Fibroblast of lung (primary cell): ENCODE measurements at places on chromosomes 4 and X. TPM values are rescaled to one million over a fixed set of nuclear protein-coding genes. Genes with fewer than 3 reads are reported as not detected.

RBM47 gene
- total RNA-seq: 1.8 and 2.3 TPM in 2 replicates

DNA sequence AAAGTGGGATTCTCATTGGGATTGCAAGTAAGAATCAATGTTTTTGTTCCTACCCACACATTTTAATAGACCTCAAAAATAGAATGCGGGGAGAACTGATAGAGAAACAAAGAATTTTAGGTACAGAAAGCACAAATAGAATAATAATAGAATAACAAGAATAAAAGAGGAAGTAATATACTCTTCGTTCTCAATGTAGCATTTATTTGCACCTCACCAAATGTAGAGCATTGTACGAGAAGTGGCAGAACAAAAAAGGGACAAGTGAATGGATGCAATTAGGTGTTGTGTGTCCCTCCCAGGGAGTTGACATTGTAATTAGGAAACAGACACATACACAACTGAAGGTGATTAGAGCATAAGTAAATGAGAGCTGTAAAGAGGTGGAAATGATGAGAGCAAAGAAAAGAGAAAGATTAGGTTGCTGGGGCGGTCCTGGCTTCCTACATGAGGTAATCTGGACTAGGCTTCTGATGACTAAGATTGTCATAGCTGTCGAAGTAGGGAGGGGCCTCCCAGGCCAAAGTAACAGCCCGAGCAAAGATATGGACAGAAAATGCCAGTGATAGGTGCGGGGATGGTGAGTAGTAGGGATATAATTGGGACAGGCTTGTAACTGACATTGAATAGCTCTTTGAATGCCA is 10.4 kb downstream of the RAB9A start:
- no peak for DNase-seq

DNA sequence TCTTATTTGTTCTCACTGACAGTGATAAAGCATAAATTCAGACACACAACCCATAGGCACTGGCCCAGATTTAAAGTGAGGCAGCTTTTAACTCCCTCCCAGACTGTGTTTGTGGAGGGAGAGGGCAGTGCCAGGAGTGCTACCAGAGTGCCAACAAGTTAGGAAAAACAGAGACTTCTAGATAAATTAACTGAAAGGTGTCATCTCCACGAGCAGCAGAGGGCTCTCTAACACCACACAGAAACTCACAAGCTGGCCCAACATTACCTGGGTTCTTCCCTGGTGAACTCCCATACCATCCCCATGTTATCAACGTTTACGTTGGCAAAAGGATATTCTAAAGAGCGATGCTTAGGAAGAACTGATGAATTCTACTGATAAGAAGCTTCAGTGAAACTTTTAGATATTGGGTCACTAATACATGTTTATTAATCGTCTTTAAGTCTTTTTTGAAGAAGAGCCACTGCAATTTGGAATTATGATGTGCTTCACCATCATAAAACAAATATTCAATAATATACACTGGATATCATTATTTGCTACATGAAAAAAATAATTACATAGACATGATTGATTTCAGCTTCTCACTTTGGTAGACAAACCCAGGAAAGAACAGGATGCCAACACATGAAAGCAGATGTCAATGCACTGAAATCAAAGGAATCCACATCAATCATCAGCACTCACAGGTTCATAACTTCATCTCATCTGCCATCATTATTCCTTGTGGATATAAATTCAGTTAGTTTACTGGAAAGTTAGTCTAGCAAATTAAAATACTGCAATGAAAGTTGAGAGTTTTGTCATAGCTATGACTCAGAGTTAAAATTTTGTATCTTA is 121.2 kb upstream of the NAP1L5 start:
- DNase-seq: peak; percentile 46

GRCh38 chr4:186204103-186204559 is 12.8 kb downstream of the CYP4V2 start:
- peak; percentile 81 for DNase-seq

DNA sequence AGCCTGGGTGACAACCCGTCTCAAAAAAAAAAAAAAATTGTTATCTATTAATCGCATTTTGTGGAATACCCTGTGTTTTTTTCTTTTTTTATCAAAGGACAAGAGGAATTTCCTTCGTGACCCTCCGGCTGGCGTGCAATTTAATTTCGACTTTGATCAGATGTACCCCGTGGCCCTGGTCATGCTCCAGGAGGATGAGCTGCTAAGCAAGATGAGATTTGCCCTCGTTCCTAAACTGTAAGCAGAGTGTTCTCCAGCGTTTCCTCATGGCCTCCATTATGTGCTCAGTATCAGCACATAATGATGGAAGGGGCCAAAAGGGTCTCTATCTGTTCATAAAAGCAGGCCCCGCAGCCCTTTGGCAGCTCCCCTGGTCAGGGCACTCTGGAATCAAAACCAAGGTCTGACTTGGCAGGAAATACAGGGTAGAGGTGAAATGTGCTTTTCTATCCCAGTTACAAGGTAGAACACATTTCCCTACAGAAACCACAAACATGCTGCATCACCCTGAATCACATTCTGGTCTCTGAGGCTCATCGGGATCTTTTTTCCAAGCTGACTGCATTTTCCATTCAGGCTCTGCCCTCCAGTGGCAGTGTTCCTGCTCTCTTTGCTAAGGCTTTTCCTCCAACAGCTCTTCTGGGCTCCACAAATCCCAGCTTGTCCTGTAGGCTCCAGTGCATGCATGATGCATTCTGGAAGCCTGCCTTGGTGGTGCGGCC is 24.4 kb downstream of the SYAP1 start:
- DNase-seq: peak; percentile 60

PAGE2 gene
- total RNA-seq: not detected in 2 replicates

GRCh38 chr4:83150653-83151330 is 36.3 kb upstream of the PLAC8 start:
- no peak for DNase-seq

BGN gene
- 10.1 and 18.7 TPM in 2 replicates for total RNA-seq

DNA sequence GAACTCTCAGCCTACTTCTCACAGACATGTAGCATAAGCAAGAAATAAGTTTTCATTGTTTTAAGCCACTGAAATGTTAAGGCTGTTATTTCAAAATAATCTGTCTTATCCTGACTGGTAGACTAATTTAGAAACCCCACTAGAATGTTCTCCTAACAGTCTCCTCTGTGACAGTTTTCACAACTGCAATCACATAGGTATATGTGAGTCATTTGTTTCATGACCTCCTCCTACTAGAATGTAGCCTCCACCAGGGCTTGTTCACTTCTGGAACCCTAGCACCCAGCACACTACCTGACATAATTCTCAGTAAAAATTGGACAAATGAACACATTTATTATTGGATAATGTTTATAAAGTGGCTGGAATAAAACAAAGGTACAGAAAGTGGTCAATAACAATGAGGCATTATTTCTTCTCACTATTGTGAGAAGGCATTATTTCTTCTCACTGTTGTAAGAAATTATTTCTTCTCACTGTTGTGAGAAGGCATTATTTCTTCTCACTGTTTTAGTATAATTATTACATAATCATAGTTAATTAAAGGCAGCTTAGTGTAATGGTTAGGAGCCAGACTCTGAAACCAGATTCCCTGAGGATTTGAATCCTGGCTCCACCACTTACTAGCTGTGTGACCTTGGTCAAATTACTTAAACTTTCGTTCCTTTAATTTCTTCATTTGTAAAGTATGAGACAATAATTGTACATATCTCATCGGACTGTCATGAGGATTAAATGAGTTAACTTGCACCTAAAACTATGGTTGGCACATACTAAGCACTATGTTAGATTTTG is 251.5 kb downstream of the RASL11B start:
- no peak for DNase-seq

GABRE gene
- 3.8 and 23.1 TPM in 2 replicates for total RNA-seq

ZNF185 gene
- 0.66 and 1.0 TPM in 2 replicates for total RNA-seq

DNA sequence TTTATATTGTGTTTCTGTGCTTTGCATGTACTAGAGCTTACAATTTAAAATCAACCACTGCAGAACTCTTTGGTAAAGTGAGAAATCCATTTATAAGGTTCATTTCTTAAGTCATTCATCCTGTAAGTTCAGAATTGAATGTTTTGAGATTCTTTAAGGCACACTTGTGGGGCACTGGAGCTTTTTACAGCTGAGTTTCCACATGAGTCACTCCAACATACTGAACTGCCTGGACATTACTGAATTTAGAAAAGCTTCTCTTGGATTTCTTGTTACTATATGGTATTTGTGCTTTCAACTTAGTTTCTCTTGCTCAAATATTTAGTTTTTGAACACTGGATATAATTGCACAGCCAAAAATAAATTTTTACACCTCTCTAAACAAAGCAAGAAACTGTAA is 226.3 kb downstream of the PACRGL start:
- DNase-seq: no peak

SSX2 gene
- total RNA-seq: not detected in 2 replicates

DNA sequence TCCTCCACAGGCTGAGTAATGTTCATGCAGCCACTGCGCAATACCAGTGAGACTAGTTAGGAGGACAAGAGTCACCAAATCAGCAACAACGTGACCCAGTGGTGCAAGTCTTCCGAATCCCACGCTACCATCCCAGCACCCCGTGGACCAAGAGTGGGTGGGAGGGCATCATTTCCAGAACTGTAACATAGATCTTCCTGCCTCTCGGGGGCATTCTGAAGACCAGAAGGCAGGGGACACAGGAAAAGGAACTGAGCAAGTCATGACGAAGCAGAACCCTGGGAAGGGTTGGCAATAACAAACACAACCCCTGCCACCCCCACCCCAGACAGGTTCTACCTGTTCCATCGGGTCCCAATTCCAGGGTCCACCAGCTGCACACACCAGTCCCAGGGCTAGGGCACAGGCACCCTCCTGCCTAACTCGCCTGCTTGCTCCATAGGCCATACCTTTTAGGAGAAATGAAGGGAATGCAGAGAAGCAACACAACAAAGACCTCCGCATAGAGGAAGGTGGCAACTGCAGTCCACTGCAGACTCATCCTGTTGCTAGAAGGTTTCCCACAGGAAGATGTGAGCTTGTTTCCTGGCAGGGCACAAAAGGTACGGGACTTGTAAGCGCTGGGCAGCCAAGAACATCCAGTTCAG is 1.4 kb downstream of the BCAP31 start:
- no peak for DNase-seq

GRCh38 chrX:147958291-147958690 is 22.8 kb upstream of the FMR1NB start:
- peak; percentile 14 for DNase-seq

DNA sequence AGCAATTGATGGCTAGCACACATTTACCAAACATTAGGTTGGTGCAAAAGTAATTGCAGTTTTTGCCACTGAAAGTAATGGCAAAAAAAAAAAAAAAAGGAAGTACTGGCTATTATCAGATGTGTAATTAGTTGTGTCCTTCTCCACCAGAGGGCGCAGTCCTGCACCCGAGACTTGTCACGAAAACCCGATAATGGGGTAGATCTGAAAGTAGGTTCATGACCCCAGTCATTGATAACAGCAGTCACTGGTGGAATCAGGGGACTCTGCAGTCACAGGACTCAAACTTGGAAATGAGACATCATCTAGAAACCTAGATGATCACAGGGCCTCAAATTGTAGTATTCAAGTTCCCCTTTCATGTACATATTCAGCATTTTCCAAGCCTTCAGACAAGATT is 13.1 kb upstream of the ACOT9 start:
- DNase-seq: peak; percentile 30

DNA sequence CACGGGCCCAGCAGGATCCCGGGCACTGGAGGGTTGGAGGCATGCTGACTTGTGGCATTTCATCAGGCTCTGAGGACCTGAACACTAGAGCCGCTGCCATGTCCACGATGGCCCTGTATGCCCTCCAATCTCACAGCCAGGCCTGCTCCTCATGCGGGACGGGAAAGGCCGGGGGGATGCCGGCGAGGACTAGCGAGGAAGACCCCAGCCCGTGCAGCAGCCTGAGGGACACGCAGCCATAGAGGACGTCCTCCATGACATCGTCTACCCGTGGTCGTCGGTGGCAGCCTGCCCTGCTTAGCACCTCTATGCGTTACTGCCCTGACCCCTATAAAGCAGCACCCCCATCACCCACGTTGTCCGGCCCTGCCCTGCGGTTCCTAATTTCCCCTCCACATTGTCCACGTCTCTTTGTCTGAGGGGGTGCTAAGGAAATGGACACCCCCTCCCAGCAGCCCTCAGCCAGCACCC is 32.6 kb downstream of the HMX1 start:
- DNase-seq: no peak

- DNase-seq: peak; percentile 81
Measured at GRCh38 chrX:12955882-12956703, 18.8 kb upstream of the TMSB4X start.

PCYT1B gene
- total RNA-seq: 0.17 and 0.51 TPM in 2 replicates

PRDM5 gene
- 19.0 TPM in 2 replicates for total RNA-seq

TBC1D25 gene
- total RNA-seq: 3.9 and 5.1 TPM in 2 replicates

DNA sequence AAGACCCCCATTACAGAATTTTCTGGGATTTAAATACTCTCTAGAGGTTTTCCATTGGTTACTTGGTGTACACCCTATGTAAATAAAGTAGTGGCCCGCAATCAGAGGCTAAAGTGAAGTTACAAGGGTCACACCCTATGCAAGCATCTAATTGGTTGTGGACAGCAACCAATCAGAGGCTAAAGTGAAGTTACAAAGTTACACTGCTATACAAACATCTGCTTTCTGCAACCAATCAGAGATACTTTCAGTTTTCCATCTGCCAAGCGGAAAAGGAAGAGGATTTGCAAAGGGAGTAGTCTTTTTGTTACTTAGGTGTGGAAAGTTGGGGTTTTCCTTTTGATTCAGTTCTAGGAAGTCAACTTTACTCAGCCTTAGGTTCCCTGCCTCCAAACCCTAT is 2.0 kb upstream of the ATRX start:
- DNase-seq: no peak

MAGEE2 gene
- total RNA-seq: not detected in 2 replicates

GRCh38 chr4:118351851-118352827 is 664 bp downstream of the PRSS12 start:
- DNase-seq: peak; percentile 62

NR3C2 gene
- total RNA-seq: 4.4 and 7.4 TPM in 2 replicates

- no peak for DNase-seq
Measured at GRCh38 chrX:131227608-131228007, 61.5 kb downstream of the IGSF1 start.

DNA sequence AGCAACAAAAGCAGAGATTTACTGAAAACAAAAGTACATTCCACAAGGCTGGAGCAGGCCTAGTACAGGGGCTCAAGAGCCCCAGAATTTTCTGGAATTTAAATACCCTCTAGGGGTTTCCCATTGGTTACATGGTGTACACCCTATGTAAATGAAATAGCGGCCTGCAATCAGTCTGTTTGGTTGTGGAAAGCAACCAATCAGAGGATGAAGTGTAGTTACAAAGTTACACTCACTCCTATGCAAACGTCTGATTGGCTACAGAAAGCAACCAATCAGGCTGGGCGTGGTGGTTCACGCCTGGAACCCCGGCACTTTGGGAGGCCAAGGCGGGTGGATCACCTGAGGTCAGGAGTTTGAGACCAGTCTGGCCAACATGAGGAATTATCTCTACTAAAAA is 13.8 kb upstream of the TXLNG start:
- no peak for DNase-seq

IL15 gene
- total RNA-seq: 5.9 and 14.9 TPM in 2 replicates

SPANXA2 gene
- not detected in 2 replicates for total RNA-seq

MRPS18C gene
- total RNA-seq: 20.0 and 22.0 TPM in 2 replicates

RTL9 gene
- under 0.01 and 0.17 TPM in 2 replicates for total RNA-seq

- DNase-seq: no peak
Measured at GRCh38 chr4:148044089-148044911, 312.4 kb downstream of the ARHGAP10 start.

SHISA3 gene
- total RNA-seq: 0.26 and 0.33 TPM in 2 replicates

- no peak for DNase-seq
Measured at GRCh38 chrX:116009861-116010710, 160.5 kb upstream of the AGTR2 start.
